Diencephalon (tissue), 1 donor: ENCODE measurements at places on chromosomes 7 and 10. TPM values are rescaled to one million over a fixed set of nuclear protein-coding genes. Genes with fewer than 3 reads are reported as not detected.

The MYL10 gene
- total RNA-seq = not detected

The TAS2R3 gene
- 4.6 TPM for total RNA-seq

The TMEM236 gene
- 0.23 TPM for total RNA-seq

The NPY4R gene
- 1.2 TPM for total RNA-seq

The TAS2R38 gene
- not detected for total RNA-seq
